ENCODE measurements at places on chromosomes 16 and 17.

GRCh38 chr17:39001703-39002637, 34.8 kb upstream of the FBXO47 start:
- DNase-seq, result no peak

DNA sequence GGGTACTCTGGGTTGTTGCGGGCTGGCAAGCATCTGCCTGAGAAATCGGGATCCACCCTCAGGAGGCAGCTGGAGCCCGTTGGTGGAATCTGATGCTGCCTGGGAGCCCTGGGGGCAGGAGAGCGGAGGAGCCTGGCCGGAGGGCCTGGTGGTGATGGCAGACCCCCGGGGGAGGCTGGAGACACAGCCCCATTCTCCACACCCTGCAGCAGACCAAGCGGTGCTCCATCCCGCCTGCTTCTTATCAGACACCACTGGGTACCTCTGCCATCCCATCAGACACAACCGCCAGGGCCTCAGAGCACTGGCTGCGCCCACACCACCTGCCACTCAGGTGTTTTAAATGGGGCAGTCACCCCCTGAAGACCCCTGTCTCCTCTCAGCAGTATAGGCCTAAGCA, 103.9 kb downstream of the RBFOX3 start:
- no peak for DNase-seq

GRCh38 chr16:88202207-88202745, 180.5 kb upstream of the ZNF469 start:
- no peak for DNase-seq

DNA sequence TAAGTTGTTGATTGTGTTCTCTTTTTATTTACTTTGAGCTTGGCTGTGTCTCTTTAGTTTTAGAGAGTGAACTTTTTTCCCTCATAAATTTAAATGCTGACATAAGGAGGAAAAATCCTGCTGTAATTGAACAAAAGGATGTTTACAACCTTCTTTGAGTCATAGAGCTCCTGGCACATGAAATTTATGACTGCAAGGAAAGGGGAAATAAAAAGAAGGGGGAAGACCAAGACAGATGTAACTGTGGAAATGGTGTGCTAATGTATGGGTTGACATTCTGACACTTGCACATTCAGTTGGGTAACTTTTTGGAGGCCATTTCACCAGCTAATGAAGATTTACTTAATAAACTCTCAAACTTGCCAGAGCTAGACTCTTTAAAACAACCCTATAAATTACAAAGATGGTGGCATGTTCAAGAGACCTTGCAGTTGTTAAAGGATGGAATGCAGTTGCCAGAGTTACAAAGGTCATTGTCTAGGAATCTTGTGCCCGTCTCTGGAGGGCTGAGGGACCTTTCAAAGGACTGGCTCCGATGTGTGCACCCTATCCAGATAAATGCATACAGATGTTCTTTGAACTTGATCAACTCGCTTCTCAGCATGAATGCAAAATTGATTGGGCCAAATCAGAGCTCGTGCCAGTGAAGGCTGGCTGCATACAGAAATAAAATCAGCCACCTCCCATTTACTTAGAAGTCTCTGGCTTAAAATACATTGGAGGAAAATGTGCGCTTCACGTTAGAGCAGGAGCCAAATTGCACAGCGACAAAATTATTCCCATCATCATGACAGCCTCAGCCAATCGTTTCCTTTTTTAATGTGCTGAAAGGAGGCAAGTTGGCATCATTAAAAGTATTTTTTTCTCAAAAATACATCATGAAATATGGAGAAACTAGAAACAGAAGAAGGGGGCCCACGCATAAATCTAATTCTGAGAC, 289.0 kb upstream of the XYLT1 start:
- DNase-seq, result no peak

DNA sequence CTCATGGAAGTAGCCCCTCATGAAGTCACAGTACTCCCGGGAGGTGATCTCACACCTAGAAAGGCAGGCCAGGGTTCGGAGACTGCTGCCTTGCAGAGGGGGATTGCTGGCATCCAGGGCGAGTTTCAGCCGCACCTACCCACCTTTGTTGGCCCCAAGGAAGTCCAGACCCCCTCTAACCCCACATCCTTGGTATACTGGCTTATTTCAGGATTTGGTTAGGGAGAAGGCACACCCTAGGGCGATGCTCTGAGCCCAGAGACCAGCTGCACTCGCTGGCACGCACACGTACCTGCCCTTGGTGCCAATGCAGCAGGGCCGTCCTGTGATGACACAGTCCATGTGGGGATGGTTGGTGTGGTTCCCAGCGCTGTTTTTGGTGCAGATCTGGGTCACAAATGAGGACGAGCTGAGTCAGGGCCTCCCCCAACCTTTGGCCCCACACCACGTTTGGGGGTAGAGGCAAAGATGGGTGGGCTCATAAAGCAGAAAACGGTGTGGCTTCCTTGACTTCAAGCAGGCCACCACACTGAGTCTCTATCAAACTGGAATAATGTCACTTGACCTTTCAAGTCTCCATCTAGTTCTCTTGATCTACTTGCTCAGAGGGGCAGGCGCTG, 5.9 kb downstream of the SNRNP25 start:
- no peak for DNase-seq

- DNase-seq, result peak; percentile 31
These were observed 199.3 kb upstream of the CHMP6 start for GRCh38 chr17:80792373-80792781.

DNA sequence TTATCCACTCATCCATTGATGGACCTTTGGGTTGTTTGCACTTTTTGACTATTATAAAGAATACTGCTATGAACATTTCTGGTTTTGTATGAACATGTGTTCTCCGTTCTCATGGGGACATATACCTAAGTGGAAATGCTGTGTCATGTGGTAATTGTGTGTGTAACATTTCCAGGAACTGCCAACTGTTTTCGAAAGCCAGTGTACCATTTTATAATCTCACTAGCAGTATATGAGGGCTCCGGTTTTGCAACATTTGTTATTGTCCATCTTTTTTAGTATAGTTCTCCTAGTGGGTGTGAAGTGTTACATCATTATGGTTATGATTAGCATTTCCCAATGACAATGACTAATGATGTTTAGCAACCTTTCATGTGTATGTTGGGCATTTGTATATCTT, 5.1 kb upstream of the TRIM25 start:
- peak; percentile 36 for DNase-seq

- DNase-seq, result no peak
These were observed 11.7 kb upstream of the COX10 start for GRCh38 chr17:14057591-14057990.

DNA sequence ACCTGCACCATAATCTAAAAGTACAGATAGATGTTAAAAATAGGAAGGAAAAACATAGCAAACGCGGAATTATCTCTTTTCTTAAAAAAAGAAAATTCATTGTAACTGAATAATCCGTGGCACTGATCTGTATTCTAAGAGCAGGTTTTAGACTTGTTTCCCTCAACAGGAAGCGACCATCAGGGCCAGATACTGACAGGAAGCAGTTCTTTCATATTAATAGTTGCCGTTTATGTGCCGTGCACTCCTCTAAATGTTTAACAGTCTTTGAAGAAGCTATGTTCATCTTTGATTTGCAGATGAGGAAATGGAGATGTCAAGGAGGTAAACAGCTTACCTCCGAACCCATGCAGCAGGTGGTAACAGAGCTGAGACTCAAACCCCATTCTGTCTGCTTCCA, 23.6 kb downstream of the DYNLRB2 start:
- peak; percentile 67 for DNase-seq

GRCh38 chr17:10022416-10022815, 117.3 kb upstream of the RCVRN start:
- DNase-seq, result no peak

- no peak for DNase-seq
These were observed 34.1 kb downstream of the MAP2K6 start for GRCh38 chr17:69448431-69449102.

DNA sequence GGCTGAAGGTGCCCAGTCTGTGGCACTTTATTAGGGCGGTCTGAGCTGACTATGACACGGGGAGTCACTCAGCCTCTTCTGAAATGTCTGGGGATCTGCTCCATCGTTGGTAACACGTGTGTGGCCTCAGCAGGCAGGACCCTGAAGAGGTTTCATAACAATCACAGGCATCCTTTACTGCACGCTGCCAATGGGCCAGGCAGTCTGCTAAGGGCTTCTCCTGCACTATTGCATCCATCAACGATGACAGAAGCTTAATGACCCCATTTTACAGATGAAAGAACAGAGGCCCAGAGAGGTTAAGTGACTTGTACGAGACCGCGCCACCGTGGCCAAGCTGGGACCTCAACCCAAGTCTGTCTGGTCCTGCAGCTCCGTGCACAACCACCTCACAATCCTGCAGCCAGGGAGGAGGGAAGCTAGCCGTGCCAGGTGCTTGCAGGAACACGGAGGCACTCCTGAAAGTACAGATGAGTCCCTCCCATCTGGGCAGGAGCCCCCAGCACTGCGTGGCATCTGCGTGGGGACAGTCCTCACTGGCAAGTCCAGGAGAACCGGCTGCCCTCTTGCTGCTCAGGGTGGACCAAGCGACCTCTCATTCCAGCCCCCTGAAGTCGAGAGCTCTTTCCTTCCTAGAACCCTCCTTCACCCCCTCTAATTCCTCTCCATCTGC, 40.0 kb downstream of the RPH3AL start:
- DNase-seq, result no peak

- no peak for DNase-seq
These were observed 145.5 kb downstream of the C16orf78 start for GRCh38 chr16:49519008-49519656.

All from T-helper 2 cell (primary cell).